ENCODE measurements at places on chromosomes 12 and 14.

DNA sequence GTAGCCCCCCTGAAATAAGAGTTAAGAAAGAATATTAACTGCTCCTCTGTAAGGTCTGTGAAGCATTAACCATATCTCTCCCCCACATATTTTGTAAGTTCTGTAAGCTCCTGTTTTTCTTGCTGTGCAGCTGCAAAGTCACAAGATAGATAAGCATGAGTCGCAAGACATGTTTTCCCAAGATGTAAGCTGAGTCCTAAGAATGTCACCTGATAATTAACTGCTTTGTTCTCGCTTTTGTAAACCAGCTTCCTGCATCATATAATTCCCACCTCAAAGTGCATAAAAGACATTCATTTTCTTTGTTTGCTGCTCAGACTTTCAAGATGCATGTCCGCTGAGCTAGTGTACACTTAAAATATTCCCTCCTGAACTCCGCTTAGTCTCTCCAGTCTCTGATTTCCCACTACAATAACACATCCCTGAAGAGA, 27.0 kb upstream of the PHC1 start:
- DNase-seq: no peak

DNA sequence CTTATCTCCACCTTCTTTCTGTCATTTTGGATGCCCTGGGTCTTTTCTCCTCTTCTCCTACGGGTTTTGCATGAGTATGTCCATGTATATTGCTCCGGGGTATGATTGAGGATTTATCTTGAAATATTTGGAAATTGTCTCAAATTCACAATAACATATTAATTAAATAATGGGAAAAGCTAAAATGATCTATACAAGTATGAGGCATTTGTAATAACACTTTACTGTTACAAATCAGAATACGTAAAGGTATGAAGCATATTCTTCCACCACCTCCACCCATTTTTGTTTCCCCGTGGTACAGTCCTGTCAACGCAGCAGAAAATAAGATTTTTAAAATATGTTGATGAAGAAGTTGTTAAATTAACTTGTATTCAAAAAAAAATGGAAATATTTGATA, 91.3 kb downstream of the PPP2R5C start:
- no peak for DNase-seq

DNA sequence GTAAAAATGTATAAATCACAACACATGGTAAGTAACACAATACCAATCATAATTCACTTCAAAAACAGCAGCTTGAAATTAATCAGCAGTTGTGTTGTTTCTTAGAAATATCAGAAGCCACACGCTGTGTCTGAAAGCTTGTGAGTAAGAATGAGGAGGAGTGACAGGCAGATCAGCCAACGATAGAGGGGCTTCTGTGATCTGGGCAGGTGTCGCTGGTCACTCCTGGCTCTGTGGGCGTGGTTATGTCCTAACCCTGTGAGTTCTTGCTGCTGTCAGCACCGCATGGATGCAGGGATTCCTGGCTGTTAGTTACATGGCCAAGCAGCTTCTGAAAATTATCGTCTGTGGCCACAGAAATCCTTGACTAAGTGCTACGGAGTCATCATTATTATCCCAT, 123.4 kb downstream of the SLC25A47 start:
- no peak for DNase-seq

GRCh38 chr14:52755607-52756316, 25.8 kb downstream of the STYX start:
- DNase-seq: no peak

DNA sequence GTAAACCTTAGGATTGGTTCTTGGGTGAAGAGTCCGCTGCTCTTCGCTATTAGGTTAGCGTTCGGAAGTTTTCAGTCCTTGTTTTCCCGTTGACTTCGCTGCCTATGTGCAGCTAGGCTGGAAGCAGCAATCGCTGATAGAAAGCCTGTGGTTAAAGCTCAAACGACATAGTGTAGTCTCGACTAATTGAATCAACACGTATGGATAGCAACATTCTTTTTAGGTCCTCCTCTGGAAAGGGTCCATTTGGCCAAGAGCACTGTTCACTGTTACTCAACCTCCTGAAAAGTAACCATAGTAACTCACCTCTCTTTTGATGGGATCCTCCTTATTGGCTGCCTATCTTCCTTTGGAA, 355.5 kb downstream of the SNAPC1 start:
- DNase-seq: no peak

- no peak for DNase-seq
These were observed 3.4 kb downstream of the TAMALIN start for GRCh38 chr12:52010152-52010622.

DNA sequence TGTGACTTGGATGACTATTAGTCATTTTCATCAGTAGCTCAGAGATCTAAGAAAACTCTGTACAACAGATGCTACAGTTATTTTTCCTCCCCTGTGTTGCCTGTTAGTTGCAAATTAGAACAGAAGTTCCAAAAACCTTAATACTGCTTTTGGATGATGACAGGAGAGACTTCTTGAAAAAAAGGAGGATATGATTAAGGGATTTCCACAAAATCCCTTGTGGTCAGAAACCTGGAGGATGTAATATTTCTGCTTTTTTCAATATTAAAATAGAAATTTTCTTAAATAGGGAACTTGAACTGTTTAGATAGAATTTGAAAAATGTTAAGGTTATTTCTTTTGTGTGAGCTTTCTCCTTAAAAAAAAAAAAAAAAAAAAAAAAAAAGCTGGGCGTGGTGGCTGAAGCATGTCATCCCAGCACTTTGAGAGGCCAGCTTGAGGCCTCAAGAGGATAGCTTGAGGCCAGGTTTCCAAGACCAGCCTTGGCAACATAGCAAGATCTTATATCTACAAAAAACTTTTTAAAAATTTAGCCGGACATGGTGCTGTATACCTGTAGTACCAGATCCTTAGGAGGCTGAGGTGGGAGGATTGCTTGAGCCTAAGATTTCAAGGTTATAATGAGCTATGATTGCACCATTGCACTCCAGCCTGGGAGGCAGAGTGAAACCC, 14.1 kb downstream of the CMAS start:
- DNase-seq: no peak

DNA sequence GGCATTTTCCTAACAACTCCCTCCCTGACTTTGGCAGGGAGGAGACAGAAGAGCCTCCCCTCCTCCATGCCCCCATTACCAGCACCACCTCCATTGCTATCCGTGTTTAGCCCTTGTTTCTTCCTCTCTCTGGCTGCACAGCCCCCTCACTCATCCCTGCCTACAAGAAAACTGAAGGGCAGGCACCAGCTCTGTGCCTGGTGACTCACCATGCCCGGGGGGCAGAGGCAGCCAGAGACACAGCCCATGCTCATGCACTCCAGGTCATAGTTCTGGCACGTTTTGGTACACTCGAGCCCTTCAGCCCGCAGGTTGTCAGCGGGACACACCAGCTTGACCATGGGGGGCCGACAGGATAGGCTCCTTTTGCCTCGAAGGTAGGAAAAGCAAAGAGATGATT, 80.4 kb downstream of the VWF start:
- no peak for DNase-seq

- no peak for DNase-seq
These were observed 8.9 kb downstream of the CHGA start for GRCh38 chr14:92931681-92932447.

- no peak for DNase-seq
These were observed 355.3 kb upstream of the FKBP4 start for GRCh38 chr12:2439332-2440100.

DNA sequence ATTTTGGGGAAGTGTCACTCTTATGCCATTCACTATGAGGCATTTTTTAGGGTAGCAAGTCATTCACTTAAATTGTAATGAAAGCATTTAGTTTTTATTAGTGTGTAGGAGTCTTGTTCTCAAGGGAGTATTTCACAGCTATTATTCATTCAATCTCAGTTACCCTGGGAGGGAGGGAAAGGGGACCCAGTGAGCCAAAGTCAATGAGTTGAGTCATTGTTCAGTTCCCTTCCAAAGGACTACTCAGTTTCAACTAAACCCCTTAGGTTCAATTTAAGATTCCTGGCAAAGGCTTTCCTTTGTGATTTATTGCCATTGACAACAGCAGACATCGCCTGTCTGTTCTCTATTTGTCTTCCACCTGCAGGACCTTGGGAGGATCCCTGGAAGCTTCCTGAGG, 29.3 kb upstream of the RASSF8 start:
- DNase-seq: no peak

DNA sequence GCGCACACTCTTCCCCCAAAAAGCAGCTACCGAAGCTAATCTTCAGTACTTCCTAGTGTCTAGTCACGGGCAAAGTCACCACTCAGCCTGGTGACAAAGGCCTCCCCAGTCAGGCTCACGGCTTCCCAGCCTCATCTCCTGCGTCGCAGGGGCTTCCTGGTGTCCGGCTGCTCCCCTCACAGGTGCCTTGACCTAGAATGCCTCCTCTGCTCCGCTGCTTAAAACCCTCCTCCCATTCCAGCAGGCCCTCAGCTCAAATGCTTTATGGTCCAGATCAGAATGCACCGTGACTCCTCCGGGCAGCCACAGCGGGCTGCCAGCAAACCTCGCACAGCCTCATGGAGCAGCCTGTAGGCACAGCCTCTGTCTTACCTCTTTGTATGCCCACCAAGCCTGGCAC, 53.1 kb downstream of the PRIMA1 start:
- no peak for DNase-seq

Measured in CD4-positive, alpha-beta T cell treated with Interleukin-17A for 1 hour (primary cell).